ENCODE measurements at places on chromosomes 16 and 17.

GRCh38 chr16:71364133-71364681 lies 5.7 kb downstream of the CALB2 start:
- no peak for DNase-seq

GRCh38 chr16:69924777-69925191 lies 26.4 kb upstream of the CLEC18A start:
- no peak for DNase-seq

DNA sequence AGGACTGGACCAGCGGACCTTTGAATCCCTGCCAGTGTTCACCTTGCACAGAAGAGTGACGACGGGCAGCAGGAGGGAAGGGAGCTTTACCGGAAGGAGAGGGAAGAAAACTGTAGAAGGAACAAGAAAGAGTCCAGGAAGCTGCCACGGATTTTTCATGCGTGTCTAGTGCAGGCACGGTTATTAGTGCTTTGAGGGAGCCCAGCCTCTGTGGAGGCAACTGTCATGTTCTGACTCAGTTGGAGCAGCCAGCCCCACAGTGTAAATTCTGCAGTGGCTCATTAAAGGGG lies 6.5 kb upstream of the HOXB13 start:
- no peak for DNase-seq

- DNase-seq = no peak
Measured at GRCh38 chr17:62179525-62180161, 114.6 kb upstream of the MED13 start.

GRCh38 chr17:63775420-63775819 lies 1.4 kb downstream of the DDX42 start:
- no peak for DNase-seq

DNA sequence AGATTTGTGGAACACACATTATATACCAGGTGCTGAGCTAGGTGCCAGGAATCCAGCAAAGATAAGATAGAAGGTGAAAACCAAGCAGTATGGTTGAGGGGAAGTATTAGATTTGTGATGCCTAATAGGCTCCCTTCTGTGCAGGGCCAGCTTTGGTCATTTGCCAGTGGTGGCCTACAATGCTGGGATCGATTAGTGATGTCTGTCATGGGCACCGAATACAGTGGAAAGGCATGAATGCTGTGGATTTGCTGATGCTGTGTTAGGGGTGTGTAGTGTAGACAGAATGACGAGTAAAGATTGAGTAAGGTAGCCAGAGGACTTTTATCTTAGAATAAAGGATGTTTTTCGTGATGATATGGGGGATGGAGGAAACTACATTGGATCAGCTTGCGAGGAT lies 48.9 kb downstream of the SNX29 start:
- no peak for DNase-seq

DNA sequence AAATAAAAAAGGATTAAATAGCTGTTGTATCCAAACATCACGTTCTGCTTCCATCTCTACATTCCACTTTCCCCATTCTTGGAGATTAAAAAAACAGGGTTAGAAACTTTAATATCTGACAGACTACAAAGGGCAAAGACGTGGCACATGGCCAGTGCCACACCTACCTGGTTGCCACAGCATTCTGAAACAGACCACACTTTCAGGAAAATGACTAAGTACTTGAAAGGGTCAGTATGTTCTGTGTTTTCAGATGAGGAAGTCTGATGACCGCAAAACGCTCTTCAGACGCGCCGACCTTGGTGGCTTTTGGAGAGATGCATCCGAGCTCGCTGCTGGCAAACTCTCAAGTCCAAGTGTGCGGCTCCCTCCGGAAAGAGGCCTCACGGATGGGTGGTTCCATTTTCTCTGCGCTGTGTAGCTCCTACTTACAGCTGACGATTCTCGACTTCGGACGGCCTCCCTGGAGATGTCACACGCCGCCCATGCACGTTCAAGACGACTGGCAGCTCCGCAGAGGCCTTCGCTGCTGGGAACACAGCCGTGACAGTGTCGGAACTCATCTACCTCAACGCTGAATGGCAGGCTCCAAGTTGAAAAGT lies 15.5 kb downstream of the MAP1LC3B start:
- DNase-seq = no peak

DNA sequence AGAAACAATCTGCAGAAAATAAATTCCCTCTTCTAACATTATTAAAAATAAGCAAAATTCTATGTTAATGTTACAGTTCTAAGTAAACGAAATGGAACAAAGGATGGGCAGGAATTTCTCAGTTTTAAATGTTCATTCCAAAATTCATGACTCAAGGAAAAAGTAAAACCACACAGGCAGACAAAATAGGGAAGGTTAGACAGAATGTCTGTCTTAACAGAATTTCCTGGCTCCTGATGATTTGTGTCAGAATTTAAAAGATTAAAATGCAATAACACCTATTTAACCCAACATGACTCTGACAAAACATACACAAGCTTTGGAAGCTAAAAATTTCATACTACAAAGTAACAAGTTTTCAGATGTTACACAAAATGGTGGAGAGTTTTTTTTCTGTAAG lies 42.8 kb downstream of the SPOP start:
- no peak for DNase-seq

DNA sequence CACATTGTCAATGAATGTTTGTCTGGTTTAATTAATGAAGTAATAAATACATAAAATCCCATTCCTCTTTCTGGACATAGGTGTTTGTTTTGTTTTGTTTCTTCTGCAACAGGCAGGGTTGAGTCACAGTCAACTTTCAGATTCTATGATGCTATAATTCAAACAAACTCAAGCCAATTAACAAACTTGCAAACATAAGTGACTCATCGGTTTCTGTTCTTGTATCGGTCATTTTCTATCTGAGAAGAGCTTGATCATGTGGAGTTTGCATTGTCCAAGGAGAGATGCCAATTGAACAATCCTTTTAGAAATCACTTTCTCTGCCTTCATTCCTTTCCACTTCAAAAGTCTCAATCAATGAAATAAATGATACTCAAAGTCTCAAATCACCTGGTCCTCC lies 294.2 kb upstream of the C16orf82 start:
- DNase-seq = no peak
